ENCODE measurements at places on chromosomes 5 and 9.

GRCh38 chr5:158821331-158821730, 278.4 kb downstream of the EBF1 start:
- no peak for DNase-seq

- DNase-seq = no peak
Measured at GRCh38 chr5:92715946-92716520, 865.0 kb downstream of the NR2F1-AS1 start.

- DNase-seq = no peak
Measured at GRCh38 chr5:173735691-173736090, 119.2 kb upstream of the BOD1 start.

- peak; percentile 6 for DNase-seq
Measured at GRCh38 chr5:150114773-150115408, 28.5 kb upstream of the CSF1R start.

- no peak for DNase-seq
Measured at GRCh38 chr5:147544556-147544955, 34.7 kb upstream of the DPYSL3 start.

All from hepatic stellate cell (primary cell).